ENCODE measurements at places on chromosomes 6 and 20. TPM values are rescaled to one million over a fixed set of nuclear protein-coding genes. Genes with fewer than 3 reads are reported as not detected.

DNA sequence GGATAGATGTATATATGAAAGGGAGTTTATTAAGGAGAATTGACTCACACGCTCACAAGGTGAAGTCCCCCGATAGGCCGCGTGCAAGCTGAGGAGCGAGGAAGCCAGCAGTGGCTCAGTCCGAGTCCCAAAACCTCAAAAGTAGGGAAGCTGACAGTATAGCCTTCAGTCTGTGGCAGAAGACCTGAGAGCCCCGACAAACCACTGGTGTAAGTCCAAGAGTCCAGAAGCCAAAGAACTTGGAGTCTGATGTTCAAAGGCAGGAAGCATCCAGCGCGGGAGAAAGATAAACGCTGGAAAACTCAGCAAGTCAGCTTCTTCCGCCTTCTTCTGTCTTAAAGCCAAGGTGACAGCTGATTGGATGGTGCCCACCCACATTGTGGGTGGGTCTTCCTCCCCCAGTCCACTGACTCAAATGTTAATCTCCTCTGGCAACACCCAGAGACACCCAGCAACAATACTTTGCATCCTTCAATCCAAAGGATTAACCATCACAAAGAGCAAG, 102.6 kb upstream of the GJE1 start:
- peak; percentile 51 for DNase-seq

- DNase-seq, result no peak
Measured at GRCh38 chr6:156602066-156602385, 175.2 kb upstream of the ARID1B start.

DNA sequence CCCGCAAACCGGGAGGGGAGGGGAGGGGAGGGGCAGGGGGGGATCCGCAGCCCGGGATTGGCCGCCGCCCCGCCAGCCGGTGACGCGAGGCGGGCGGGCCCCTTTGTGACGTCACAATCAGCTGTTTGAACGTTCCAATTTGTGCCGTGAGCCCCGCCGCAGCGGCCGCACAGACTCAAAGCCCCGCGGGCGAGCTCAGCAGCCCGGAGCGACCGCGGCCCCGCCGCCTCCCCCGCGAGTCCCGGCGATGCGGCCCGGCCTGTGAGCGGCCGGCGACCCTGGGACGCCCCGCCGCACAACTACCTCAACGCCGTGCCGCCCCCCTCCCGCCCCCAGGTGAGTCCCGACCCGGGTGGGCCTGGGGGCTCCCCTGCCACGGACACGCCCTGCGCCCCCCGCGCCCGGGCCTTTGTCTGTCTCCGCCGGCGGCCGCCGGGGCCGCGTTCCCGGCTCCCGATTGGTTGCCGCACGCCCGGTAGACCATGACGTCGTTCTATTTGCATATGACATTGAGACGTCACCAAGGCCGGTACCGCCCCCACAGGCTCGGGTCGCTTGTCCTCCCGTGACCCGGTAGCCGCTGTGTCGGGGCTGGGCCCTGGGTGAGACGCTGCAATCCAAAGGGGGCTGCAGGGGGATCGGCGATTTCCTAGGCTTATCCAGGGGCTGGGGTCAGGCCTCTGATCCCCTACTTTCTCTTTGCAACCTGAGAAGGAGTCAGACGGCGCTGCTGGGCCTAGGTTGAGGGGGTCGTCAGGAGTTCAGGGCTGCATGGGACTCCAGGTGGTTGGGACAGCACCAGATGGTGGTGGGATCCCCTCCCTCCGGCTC, at the start of gene TP53INP2:
Gene TP53INP2 (plus strand): TSS at position 168 of the 831 bp plus-strand sequence. CDS start 4,396 bp downstream, outside the sequence.
- peak; percentile 89 for DNase-seq

DNA sequence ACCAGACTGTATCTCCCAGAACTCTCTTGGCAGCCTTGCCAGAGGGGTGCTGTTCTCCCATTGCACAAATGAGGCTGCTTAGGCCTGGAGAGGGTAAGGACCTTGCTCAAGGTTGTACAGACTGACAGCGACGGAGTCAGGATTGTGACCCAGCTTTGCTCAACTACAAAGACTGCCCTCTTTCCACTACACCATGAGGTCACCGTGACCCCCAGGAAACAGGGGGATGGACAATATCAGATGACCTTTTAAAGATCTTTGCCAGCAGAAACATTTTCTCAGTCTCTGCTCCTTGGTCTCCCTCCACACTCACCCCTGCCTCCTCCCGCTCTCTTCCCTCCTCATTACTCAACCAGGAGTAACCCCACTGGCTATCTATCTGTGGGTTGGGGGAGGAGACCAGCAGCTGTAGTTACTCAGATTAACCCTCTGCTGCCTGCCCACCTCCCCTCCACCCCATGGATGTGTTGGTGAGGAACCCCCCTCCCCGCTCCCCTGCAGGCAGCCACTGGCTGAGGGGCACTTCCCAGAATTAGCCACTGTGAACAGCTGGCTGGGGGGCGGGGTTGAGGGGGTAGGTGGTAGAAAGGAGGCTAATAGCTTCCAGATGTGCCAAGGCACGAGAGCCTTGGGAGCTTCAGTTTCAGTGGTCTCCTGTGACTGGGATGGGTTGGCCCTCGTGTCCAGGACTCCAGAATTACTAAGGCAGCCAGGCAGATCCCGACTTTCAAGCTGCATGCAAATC, 26.9 kb upstream of the MRPS18A start:
- DNase-seq, result peak; percentile 63

DNA sequence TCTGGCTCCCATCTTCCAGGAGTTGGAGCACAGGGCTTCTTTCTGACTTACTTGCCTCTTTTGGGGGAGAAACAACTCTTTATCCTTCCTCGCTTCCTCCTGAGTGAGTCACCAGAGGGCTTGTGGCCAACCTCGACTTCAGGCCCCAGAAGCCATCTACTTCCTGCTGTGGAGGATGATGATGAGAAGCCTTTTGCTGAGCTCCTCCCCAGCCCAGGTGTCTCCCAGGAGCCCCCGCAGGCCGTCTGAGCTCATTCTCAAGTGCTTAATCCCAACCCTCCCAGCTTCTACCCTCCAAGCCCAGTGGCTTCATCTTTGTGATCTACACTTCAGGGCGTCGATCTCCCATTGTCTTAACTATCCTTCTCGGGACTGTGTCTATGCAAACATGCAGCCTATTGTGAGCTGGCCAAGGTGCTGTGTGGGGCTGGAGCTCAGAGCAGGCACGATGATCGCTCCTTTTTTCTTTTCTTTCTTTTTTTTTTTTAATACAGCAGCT, 27.9 kb downstream of the SDCBP2 start:
- DNase-seq, result peak; percentile 62

DNA sequence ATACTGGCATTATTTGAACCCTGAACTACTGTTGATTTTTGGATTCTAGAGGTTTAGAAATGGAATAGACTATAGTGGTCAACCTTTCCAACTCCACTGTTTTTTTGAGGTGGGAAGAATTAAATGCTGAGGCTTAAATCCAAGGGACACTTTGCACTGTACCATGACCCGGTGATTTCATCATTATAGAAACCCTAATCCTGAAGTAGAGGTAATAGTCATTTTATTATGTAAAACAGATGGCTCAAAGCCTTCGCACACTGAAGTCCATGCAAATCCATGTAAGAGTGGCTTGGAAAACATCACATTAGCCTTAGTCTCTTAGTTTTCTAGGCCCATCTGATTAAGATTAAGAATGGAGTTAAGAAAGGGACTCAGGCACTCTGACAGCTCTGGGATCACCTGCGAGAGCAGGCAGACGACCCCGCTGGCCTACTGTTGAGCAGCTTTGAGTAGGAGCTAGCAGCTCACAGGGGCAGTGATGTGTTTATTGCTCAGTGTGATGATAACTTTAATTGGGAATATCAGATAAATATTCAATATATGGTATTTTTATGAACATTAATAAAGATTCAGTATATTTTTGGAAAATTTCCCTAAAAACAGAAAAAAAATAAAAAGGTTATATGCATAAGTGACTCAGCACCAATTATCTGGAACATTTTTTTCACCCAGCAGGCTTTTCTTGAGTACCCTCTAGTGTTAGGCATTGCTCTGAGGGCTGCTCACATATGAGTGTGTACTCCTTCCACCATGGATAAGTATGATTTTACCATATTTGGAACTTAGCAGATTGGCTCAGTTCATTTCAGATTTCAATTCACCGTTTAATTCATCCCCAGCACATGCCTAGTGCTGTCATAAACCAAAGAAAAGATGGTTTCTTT, 13.4 kb downstream of the SLX4IP start:
- DNase-seq, result peak; percentile 35

GRCh38 chr20:37421060-37421905, 75.3 kb downstream of the SRC start:
- DNase-seq, result no peak

DNA sequence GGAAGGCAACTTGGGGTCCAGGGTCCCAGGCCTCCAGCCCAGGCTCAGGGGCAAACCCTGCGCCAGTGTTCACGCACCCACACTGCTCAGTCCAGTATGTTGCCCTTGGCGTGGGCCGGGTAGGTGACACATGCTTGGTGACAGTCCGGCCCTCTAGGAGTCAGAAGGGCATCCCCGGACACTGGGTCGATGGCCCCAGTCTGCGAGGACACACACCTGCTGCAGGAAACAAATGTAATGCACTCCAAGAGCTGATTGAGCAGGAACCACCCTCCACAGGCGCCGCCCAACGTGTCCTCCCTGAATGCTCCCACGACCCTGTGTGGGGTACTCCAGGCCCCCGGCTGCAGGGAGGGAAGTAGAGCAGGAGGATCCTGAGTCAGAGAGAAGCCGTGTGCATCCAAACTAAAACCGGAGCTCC, 160.7 kb downstream of the DLL1 start:
- DNase-seq, result no peak

- DNase-seq, result no peak
Measured at GRCh38 chr6:132571774-132572173, 1.7 kb downstream of the TAAR6 start.

DNA sequence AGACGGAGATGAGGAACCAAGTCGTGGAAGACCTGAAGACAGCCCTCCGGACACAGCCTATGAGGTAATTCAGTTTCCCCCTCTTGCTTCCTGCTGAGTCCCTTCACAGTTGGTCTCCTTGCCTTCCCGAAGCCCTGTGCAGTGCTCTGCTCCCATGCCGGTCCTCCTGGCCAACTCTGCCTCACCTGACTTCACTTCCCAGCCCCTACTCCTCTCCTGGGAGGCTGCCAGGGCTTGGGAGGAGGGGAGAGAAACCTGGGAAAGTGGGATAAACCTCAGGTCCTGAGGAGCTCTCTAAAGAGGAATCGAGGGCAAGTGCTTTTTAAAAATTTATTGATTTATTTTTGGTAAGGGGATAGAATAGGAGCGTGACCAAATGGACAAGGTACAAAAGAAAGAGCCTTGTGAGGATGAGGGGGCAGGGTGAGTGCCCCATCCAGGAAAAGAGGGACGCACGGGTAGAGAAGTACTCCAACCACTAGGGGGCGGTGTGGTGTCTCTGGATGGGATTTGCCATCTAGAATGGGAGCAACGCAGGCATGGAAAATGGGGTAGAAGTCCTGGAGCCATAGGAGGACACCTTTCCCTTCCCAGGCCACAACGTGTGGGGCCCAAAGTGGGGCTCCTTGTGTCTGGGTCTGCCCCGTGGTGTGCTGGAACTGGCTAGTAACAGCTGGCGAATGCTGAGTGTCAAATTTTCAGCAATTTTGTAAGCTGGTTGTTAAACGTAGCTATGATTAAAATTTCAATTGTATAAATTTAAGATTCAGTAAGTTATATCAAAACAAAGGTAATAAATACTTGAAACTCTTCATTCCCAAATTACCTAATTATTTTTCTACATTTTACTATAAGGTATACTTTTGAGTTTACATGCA, 69.0 kb downstream of the MOCS1 start:
- peak; percentile 75 for DNase-seq

DNA sequence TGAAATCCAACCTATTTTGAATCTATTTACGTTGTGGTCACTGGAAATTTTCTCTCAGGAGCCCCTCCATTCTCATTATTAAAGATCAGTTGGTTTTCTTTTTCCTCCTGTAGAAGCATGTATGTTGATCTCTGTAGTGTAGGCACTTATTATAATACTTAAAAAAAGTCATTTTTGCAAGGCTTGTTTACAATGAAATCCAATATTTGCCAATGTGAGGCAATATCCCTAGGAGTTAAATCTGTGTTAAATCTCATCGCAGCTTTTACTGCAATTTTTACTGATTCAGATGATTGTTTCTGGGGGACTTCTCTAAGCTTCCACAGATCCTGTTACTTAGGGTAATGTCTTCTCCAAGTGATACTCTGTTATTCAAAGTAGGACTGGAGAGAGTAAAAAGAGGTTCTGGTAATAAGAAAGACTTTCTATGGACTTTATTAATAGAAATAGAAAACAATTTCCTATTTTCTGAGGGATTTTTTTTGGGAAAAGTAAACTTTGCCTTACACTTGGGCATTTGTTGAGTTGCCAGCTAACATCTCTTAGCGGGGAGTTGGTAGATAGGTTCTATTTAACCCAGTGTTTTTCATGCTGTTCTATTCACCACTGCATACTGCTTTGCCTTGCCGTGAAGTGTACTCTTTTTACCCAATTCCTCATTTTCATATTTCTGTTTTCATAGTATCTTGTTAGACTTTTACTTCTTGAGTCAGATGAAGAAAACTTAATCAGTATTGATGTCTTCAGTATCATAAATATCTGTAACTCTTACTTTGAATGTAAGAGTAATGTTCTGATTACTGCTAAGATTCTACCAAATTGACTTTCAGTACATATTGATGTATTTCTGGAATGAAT, 48.6 kb downstream of the CDKAL1 start:
- no peak for DNase-seq

DNA sequence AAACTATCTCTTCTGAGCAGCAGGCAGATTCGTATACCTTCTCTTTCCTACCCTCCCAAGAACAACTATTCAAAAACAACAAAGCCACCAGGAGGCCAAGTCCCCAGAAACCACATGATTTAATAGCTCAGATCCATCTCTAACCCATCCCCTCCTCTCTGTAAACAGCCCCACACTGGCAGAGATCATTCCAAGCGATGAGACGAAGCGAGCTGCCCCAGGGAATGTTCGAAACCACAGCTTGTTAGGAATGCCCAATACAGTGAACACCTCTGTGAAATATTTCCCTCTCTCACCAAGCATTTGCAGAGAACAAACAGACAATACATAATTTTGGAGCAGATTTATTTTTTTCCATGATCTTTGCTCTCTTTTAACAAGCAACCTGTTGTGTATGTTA, 231.8 kb downstream of the SOD2 start:
- no peak for DNase-seq

- no peak for DNase-seq
Measured at GRCh38 chr6:163900570-163900969, 486.1 kb downstream of the QKI start.

DNA sequence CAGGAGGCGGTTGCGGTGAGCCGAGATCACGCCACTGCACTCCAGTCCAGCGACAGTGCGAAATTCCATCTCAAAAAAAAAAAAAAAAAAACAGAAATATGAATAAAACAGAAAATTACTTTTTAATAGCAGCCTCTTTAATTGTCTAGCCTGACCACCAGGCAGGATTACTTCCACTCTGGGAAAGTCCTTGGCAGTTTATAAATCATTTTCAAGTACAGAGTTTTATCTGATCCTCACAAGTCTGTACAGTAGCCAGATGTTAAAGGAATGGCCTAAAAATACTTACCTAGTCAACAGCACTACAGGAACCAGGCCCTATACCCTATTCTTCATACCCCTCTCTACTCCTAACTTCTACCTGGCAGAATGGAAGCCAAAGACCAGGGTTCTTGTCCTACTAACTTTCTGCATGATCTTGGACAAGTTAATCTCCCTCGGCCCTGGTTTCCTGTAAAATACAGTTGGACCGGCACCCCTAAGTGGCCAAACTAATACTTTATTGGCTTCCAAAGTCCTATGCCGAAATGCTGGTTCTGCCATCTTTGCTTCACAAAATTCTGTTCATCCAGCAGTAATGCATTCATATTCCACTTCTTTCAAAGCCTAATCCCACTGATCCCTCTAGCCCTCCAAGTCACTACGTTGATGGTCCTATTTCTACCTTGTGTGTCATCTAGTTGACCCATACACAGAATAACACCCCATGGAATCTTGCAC, 1.9 kb downstream of the EIF2S2 start:
- peak; percentile 24 for DNase-seq

AKAP7 gene
- 5.4 TPM for total RNA-seq

STMN3 gene
- 9.3 TPM for total RNA-seq

PLTP gene
- 66.9 TPM for total RNA-seq

BLCAP gene
- 35.9 TPM for total RNA-seq

SLC17A3 gene
- 1.1 TPM for total RNA-seq
